Epithelial cell of proximal tubule (primary cell): ENCODE measurements at places on chromosomes 12 and 14.

GRCh38 chr14:22872833-22873520 is 1.4 kb downstream of the LRP10 start:
- DNase-seq: no peak

DNA sequence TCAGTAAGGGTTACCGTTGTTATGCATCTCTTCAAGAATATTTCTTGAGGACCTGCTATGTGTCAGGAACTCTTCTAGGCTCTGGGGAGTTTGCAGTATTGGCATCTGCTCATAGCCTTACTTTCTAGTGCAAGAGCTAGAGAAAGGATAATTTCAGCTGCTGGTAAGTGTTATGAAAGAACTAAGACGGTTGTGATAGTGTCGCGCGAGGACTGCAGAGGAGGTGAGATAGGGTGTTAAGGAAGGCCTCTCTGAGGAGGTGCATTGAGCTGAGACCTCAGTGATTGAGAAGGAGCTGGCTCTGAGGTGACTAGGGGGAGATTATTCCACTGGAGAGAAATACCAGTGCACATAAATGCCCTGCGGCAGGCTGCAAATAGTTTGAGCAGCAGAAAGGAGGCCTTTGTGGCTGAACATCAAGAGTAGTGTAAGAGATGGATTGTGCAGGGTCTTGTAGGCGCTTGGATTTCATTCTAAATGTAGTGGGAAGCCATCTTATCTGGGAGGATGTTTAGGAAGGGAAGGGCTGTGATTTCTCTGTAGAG is 824 bp downstream of the DDX55 start:
- no peak for DNase-seq

- DNase-seq: no peak
These were observed 62.0 kb upstream of the PNMA1 start for GRCh38 chr14:73776194-73776537.

DNA sequence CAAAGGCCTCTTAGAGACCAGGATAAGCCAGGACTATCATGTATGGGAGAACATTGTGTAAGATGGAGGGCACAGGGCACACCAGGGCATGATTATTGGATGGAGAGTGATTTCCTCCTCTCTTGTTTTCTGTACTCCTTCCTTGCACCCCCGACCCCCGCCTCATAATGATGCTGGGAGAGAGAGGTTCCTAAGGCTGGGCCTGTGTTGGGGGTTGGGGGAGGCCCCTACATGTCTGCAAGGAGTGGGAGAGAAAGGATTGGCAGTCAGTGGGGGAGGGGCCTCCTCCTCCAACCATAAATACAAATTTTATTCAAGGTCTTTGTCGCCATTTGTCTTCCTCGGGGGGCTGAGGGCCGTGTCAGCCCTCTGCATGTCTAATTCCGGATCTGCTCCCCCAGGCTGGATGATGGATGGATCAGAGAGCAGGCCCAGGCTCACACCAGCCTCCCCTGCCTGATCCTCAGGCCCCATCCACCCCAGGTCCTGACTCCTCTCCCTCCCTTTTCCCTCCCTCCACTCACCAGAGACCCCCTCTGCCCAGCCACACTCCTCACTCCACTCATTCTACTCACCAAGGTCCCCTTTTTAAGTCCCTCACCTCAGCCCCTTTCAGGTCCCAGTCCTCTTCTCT is 2.0 kb upstream of the C1QL4 start:
- no peak for DNase-seq
